CD4-positive, CD25-positive, alpha-beta regulatory T cell (primary cell): ENCODE measurements at places on chromosomes 11 and 22. TPM values are rescaled to one million over a fixed set of nuclear protein-coding genes. Genes with fewer than 3 reads are reported as not detected.

PKP3 gene
- 0.30 TPM for total RNA-seq

SLC22A6 gene
- total RNA-seq = not detected

CRYBB2 gene
- not detected for total RNA-seq

RANGAP1 gene
- total RNA-seq = 112 TPM

OR4D5 gene
- total RNA-seq = not detected

POU2F3 gene
- not detected for total RNA-seq

C11orf91 gene
- not detected for total RNA-seq

FOLH1 gene
- not detected for total RNA-seq

DNA sequence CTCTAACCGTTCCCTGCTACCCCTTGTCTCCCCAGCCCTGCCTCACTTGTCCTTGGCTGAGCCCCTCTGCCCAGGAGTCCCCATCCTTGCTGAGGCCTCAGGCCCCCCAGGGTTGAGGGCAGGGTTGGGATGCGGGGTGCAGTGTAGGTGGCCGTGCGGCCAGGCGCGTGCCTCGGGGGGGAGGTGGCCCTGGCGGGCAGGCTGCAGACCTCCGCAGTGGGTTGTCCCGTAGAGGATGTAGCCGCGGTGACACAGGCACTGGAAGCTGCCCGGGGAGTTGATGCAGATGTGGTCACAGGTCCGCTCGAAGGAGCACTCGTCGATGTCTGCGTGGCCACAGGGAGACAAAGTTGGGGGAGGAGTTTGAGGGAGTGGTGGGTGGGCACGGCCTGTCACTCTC, 41.9 kb upstream of the TTLL12 start:
- DNase-seq = no peak
- H3K27ac ChIP-seq = no peak overlapping the region

DNA sequence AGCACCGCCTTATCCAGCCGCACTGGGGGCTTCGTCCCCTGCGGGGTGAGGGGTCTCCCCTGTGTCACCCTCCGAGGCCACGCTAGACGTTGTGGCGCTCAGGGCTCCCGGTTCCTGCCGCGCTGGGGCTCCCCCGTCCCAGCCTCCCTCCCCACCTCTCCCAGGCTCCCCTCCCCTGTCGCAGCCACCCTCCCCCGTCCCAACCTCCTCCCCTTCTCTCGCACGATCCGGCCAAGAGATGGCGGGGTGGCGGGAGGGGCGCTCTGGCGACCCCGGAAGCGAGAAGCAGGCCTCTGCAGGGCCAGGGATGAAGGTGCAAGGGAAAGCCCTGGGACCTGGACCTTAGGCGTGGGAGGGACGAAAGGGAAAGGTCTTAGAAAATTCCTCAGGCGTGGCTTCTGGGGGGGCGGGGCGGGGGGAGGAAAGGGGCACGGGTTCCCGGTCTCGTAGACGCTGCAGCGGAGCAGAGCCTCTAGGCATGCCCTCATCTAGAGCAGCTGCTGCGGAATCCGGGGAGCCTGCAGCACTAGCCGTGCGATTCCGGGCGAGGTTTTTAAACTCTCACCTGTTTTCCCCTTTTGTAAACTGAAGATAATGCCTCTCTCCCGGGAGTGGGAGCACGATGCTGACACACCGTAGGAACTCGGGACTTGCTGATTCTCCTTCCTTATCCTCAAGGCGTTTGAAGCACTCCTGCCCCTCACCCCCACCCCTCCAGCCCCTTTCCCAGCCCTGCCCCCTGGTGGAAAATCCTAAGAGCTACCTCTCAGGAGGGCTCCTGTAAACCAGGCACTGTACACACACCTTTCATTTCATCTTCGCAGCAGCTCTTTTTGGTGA, 14.4 kb downstream of the KCNJ5 start:
- peak; percentile 11 for DNase-seq
- H3K4me3 ChIP-seq = peak overlapping the region; percentile 57
- peaks cover 33% of the 10 kb centered on the region for H3K27me3 ChIP-seq
- H3K27ac ChIP-seq = no peak overlapping the region
- peaks cover 18% of the 10 kb centered on the region for H3K4me1 ChIP-seq

DNA sequence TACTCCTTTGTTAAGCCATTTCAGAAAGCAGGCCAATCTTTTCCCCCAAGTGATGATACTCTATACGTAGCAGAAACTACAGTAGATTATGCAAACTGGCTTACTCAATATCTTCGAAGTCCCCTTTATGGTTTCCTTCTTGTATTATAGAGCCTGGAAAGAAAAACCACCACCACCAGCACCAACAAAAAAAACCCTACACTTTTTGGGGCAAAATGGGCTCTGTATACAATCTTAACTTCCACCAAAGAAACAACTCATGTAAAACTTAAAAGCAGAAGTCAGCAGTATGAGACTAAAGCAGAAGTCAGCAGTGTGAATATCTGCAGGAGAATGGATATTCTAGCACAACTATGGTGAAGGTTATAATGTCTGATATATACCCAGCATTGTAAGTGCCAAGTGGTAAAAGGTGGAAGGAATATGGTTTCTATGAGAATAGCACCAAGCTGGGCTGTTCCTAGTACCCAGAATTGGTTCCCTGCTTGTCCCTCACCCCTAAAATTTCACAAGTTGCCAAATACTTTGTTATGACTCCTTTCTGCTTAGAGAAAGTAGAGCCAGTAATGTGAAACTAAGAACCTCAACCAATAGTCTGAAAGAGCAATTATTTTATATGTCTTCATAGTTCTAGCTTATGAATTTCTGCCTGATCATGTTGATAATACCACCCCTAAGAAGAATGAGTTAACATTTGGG, 252.1 kb downstream of the SBF2 start:
- H3K36me3 ChIP-seq = no peaks in the 10 kb centered on the region
- no peaks in the 10 kb centered on the region for H3K4me1 ChIP-seq
- H3K4me3 ChIP-seq = no peak overlapping the region
- H3K27ac ChIP-seq = no peak overlapping the region
- H3K27me3 ChIP-seq = no peaks in the 10 kb centered on the region

DNA sequence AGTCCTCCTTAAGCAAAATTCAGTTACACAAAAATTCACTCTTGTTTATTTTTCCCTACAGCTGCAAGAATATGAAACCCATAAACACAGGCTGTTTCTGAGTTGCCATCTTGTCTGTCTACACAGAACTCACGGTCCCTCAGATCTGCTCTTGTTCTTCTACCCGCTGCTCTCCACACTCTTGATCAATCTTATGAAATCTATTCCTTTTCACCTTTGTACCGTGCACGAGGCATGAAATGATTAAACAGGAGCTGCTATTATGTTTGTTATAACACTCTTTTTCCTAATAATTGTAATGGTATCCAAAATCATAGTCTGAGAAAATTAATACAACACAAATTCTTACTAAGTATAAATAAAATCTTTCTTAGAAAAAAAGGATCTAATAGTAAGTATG, 266.1 kb upstream of the PITPNB start:
- H3K4me1 ChIP-seq = no peaks in the 10 kb centered on the region
- no peak for DNase-seq
- no peaks in the 10 kb centered on the region for H3K36me3 ChIP-seq
- no peak overlapping the region for H3K4me3 ChIP-seq
- peaks cover 7% of the 10 kb centered on the region for H3K27me3 ChIP-seq
- H3K27ac ChIP-seq = no peak overlapping the region

DNA sequence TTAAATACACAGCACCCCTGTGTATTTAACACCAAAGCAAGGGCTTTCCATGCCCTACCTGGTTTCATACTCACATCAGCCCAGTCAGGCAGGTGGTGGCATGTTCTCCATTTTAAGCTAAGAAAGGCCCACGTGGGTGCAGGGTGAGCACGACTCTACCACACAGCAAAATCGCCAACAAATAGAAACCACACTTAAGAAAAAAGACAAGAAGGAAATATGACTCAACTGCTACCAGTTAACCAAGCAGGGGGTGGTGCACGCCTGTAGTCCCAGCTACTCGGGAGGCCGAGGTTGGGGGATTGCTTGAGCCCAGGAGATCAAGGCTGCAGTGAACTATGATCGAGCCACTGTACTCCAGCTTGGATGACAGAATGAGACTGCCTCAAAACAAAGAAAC, 35.2 kb upstream of the TFIP11 start:
- peaks cover 3% of the 10 kb centered on the region for H3K4me1 ChIP-seq
- H3K4me3 ChIP-seq = no peak overlapping the region
- no peaks in the 10 kb centered on the region for H3K27me3 ChIP-seq
- no peak for DNase-seq
- no peak overlapping the region for H3K27ac ChIP-seq
- peaks cover 6% of the 10 kb centered on the region for H3K36me3 ChIP-seq

DNA sequence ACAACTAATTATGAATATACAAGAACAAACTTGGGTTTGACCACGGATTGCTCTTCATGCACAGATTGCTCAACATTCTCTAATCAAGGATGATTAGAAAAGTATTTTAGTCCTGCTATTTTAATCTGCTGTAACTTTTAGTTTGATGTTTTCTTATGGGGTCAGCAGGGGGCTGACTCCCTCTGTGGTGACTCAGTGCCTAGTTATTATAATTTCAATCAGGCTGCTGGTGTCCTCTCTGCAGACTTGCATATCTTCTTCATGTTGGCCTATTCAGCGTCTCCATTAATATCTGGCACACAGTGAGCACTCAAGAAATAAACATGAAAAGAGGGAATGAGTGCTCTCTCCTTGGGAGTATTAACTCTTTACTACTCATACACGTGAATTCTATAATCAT, 223.8 kb upstream of the DDI1 start:
- H3K27ac ChIP-seq = no peak overlapping the region
- DNase-seq = no peak
- H3K4me1 ChIP-seq = no peaks in the 10 kb centered on the region

- H3K4me3 ChIP-seq = no peak overlapping the region
- DNase-seq = no peak
- H3K4me1 ChIP-seq = no peaks in the 10 kb centered on the region
- H3K27ac ChIP-seq = no peak overlapping the region
- H3K36me3 ChIP-seq = no peaks in the 10 kb centered on the region
- no peaks in the 10 kb centered on the region for H3K27me3 ChIP-seq
Observed at GRCh38 chr11:103803062-103803461, 233.4 kb upstream of the DDI1 start.

DNA sequence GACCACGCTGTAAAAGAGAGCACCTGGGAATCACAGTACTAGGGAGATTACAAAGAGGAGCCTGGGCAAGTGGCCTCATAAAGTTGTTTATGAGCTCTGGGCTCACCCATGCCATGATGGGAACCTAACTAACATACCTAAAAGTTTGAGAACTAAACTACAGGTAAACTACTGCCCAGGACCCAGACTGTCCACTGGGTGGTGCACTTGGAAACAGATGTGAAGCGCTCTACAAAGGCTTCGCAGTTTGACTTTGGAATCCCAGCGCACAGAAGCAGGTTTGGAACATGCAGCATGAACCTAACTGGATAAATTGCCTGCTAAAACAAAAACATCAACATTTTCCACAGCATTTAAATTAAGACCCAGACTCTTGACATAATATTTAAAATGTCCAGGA, 418.6 kb downstream of the FAM181B start:
- no peak overlapping the region for H3K27ac ChIP-seq
- no peak for DNase-seq
- no peak overlapping the region for H3K4me3 ChIP-seq
- no peaks in the 10 kb centered on the region for H3K36me3 ChIP-seq
- no peaks in the 10 kb centered on the region for H3K27me3 ChIP-seq

- H3K4me1 ChIP-seq = peaks cover 53% of the 10 kb centered on the region
- H3K4me3 ChIP-seq = peak overlapping the region; percentile 87
- no peaks in the 10 kb centered on the region for H3K27me3 ChIP-seq
- DNase-seq = no peak
Observed at GRCh38 chr22:29267462-29267857, 321 bp downstream of the RHBDD3 start.

DNA sequence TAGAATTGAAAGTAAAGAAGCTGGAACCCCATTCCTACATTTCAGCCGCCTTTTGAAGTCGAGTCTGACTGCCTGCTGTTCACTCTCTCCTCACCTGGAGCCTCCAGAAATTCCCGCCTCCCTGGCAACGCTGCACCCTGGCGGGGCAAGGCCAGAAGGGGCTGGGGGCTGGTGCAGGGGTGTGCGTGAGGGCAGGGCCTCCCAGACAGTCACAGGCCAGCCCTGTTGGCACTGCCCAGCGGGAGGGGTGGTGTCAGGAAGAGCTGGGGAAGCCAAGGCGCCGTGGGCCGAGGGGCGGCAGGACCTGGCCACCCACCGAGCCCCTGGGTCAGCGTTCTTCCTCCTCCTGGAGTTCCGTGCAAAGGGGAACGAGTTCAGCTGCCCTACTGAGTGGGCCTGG, 123.2 kb downstream of the KCNQ1OT1 start:
- no peaks in the 10 kb centered on the region for H3K27me3 ChIP-seq
- H3K36me3 ChIP-seq = no peaks in the 10 kb centered on the region
- no peaks in the 10 kb centered on the region for H3K4me1 ChIP-seq
- H3K4me3 ChIP-seq = no peak overlapping the region
- no peak for DNase-seq
- H3K27ac ChIP-seq = no peak overlapping the region

DNA sequence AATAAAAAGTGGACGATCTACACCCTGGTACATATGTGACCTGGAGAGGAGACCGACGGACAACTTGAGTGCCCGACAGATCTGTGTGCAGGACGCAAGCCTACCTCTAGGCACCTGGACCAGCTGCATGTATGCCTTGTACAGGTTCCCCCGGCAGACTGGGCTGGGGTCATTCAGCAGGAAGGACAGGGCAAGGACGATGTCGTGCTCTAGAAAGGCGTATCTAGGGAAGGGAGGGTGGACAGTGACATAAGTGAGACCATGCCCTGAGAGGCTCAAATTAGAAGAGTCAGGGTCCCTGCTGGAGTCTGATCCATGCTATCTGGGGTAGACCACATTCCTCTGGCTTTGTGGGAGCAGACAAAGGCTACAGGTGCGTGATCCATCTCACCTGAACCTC, 7.9 kb downstream of the RSPH14 start:
- DNase-seq = no peak
- H3K36me3 ChIP-seq = no peaks in the 10 kb centered on the region
- no peaks in the 10 kb centered on the region for H3K27me3 ChIP-seq
- H3K4me3 ChIP-seq = no peak overlapping the region
- H3K27ac ChIP-seq = no peak overlapping the region

GRCh38 chr22:22374579-22374978, 130.0 kb downstream of the VPREB1 start:
- no peaks in the 10 kb centered on the region for H3K36me3 ChIP-seq
- no peaks in the 10 kb centered on the region for H3K4me1 ChIP-seq
- H3K27me3 ChIP-seq = peaks cover 12% of the 10 kb centered on the region
- no peak overlapping the region for H3K4me3 ChIP-seq
- H3K27ac ChIP-seq = no peak overlapping the region

DNA sequence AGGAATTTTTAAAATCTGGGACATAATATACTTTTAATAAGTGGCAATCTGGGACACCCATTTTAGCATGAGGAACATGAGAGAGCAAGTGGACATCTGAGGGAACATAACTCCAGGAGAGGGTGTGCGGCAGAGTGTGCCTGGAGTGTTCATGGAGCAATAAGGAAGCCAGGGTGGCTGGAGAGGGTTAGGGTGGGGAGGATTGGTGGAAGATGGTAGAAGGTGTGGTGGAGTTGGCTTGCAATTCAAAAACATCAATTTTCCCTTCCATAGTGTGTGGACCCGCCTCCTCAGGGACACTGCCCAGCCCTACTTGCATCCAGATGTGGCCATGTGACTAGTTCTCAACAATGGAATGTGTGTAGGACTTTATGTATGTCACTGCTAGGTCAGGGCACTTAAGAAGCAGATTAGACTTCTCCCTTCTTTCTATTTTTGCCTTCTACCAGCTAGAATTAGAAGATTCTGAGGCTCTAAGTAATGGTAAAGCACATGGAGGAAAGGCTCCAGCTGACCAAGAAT, 4.4 kb upstream of the DENND5A start:
- no peak for DNase-seq
- peaks cover 2% of the 10 kb centered on the region for H3K27me3 ChIP-seq
- H3K4me1 ChIP-seq = peaks cover 8% of the 10 kb centered on the region
- no peaks in the 10 kb centered on the region for H3K36me3 ChIP-seq
- H3K4me3 ChIP-seq = no peak overlapping the region
